ENCODE measurements at places on chromosomes 2 and 18. TPM values are rescaled to one million over a fixed set of nuclear protein-coding genes. Genes with fewer than 3 reads are reported as not detected.
A peak's percentile ranks its signal among the peaks of the same experiment; 100 is the strongest.

- DNase-seq: peak; percentile 40
Observed at GRCh38 chr18:54222922-54223567, 1.4 kb downstream of the MBD2 start.

DNA sequence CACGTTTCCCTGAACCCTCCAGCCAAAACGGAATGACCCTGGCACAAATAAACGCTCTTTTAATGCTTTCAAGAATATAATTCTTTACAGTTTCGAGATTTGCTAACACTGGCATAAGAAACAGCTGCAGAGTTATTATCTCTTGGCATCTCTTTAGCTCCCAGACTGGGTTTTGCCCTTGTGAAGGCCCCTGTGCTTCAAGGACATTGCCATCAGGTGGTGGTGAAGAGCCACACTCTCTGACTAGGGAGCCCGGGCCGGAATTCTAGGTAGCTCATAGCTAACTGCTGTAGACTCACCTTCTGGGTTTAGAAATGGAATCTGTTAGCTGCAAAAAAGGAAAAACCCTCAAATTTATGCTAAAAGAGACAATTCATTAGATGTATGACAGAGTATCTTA lies 13.3 kb upstream of the GALNT14 start:
- no peak for DNase-seq

DNA sequence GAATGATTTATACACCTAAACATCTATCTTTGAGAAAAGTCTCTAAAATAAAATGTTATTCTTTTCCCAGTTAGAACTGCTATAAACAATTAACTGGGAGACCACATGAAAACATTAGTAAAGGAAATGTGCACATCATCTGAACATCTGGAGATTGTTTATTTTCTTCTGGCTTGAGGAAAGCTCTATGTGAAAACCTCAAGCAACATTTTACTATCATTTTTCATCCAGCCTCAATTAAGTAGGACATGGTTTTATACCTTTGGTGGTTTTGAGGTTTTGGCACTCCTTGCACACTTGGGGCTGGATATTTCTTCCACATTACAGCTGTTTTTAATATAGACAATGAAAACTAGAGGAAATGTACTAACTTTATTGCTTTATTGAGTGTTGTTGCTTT lies 609.5 kb upstream of the SLC8A1 start:
- DNase-seq: no peak

DNA sequence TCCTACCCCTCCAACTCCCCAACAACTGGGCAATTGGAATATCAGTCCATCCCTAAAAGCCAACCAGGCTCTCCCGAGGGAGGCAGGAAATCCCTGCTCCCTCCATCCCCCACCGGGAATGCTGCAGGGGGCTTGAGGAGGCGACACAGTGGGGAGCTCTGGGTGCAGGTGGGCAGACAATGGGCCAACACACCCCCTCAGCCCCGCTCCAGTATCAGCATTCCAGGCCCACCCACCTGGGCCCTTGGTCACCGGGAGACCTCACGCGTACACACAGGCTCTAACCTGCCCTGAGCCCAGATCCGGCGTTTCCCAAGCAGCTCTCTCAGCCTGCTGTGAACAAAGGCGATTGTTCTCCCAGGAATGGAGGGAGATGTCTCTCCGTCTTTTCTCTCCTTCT lies 37.6 kb upstream of the FZD7 start:
- no peak for DNase-seq

GRCh38 chr2:61450144-61450543 lies 20.7 kb downstream of the USP34 start:
- no peak for DNase-seq

DNA sequence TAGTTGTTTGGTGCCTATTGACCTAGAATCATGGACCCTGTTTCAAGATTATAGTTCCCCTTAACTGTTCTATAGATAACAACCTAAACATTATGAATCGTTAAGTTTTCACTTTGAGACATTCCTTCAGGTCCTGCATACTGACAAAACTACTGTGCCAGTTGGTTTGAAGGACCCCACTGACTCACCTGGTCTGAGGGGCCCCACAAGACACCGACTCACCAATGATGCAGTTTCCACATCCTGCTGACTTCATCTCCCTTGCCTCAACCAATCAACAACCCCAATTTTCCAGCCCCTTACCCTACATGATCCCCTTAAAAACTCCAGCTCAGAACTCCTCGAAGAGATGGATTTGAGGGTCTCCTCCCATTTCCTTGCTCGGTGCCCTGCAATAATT lies 89.6 kb upstream of the CCDC141 start:
- no peak for DNase-seq

GRCh38 chr2:207974216-207974605 lies 51.1 kb downstream of the PLEKHM3 start:
- DNase-seq: peak; percentile 78

DNA sequence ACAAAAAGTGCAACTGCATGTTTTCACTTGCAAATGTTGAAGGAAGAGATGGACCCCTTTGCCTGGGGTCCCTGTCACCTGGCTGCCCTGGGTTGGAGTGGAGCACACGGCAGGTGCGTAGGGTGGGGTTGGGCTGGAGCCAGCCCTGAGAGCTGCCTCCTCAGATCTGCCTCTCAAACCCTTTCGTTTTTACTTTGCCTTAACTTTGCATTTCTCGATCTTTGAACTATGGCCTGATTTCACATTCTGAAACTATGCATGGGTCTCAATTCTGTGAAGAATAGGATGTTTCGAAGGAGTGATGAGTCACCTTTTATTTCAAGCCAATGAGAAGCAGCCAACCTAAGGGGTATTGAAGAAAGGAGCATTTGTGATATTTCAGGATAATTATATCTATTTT lies 132.8 kb downstream of the ACOXL start:
- no peak for DNase-seq

DNA sequence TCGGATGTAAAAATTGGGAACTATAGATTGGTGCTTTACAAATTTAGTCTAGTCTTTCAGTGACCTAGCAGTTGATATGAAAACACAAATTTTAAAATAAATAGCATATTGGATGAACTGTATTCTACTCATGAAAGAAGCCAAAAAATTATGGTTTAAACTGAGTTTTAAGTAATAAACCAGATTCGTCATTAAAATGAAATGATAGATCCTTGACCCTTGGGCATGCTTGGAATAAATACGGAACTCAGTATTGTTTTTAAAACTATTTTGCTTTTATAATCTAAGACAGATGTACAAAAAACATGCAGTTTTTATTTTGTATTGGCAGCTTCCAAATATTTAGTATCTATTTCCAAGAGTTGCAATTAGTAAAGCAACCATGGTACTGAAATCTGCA lies 34.6 kb upstream of the TBR1 start:
- no peak for DNase-seq

GRCh38 chr2:47288864-47289263 lies 114.1 kb upstream of the MSH2 start:
- no peak for DNase-seq

DNA sequence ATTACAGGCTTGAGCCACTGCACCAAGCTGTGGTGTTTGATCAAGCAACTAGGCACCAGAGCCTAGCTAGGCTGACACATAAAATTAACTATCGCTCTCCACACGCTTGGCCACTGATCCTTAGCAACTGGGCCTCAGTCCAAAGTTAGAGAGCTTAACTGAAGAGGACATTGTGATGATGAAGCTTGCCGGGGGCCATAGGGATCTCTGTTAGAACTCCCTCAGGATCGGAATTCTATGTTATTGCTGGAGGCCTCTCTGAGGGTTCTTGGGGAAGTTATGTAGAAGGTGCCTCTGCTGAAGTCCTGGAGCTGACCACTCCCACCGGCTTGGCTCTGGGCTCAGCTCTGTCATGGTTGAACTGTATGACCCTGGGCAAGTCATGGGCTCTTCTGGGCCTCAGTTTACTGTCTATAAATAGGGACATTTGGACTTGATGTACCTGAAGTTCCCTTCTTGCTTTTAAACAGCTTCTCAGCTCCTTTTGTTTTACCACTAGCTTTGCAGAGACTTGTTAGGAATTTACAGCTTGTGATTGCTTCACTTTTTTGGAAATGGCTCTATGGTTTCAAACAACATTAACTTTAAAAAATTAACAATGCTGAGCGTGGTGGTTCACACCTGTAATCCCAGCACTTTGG lies 44.1 kb downstream of the GATA6 start:
- DNase-seq: peak; percentile 87

DNA sequence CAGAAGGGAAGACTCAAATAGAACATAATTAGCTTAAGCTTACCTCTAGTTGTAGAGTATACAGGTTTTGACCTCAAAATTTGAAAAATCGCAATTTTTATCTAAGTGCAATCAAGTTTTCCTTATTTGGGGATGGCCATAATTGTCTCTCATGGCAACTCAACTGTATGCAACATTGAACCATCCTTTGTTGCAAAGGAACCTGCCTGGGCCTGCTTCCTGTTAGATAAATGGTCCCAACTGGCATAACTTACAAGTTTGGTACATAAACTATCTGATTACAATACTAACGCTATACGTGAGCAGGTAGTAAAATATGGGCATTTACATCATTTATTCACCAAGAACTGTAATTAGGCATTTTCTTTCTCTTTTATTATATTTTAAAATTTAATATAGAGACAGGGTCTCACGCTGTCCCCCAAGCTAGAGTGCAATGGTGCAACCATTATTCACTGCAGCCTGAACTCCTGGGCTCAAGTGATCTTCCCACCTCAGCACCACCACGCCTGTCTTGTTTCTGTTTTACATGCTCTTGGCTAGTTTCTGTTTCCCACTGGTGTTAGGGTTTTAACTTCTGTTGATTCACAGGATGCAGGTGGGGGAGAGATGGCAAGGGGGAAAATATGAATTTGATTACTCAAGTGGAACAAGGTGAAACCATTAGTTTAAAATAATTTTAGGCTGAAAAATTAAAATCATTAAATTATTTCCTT lies 55.3 kb upstream of the B3GNT2 start:
- DNase-seq: no peak

GRCh38 chr2:140091926-140092325 lies 1311.7 kb upstream of the NXPH2 start:
- no peak for DNase-seq

GRCh38 chr2:164574931-164575330 lies 46.4 kb downstream of the GRB14 start:
- DNase-seq: no peak

DNA sequence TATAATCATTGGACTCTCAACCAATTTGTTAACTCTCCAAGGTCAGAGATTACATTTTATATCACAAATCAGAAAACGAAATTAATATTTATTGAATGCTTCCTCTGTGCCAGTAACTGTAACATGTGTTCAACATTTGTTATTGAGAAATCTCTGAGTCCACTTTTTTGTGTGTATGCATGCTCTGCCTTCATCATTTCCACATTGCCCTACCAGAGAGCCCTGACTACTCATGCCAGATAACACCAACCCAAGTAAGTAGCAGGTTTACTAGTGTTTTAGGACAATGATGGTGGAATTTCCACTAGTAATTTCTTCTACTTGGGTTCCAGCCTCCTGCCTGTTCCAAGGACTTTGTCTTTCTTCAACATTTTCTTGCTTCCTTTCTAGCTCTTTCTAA lies 14.2 kb upstream of the FAP start:
- no peak for DNase-seq

DNA sequence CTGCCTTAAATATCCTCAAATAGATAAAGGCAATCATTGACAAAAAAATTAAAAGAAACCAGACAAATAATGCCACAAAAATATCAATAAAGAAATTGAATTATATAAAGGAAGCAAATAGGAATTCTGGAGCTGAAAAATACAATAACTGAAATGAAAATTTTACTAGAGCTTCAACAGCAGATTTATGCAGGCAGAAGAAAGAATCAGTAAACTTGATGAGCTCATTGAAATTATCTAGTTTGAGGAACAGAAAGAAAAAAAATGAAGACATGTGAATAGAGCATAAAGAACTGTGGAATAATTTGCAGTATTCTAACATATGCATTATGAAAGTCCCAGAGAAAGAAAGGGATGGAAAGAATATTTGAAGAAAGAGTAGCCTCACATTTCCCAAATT lies 41.9 kb upstream of the ZCCHC2 start:
- DNase-seq: no peak

GRCh38 chr2:11744631-11745394 lies 1.6 kb upstream of the LPIN1 start:
- peak; percentile 45 for DNase-seq

- DNase-seq: peak; percentile 17
Observed at GRCh38 chr2:217930761-217931563, 71.8 kb downstream of the TNS1 start.

- DNase-seq: no peak
Observed at GRCh38 chr2:189097934-189098333, 81.6 kb downstream of the COL5A2 start.

DNA sequence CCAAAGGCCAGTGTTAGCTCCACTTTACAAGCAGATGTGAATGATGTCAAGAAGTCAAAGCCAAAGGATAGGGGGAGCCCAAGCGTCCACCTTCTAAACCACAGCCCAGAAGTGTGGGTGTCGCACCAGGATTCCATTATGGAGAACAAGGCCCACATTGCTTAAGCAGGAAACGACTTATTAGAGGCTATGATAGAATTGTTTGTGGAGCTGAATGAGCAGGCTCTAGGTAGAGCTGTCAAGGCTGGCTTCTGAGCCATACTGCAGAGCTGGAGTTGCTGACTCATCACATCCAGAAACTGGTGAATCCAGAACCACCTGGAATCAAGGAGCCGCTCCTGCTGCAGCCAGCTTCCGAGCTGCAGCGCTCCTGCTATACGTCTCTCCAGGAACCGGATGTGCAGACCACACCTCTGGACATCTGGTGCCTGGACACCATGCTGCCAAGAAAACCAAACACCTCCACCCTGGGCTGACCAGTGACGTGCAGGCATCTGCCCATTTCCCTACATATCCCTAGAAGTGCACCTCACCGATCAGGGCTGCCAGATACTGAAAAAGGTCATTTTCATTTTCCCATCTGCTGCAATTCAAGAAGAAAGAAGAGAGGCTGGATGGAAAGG lies 6.2 kb upstream of the TWIST2 start:
- DNase-seq: no peak

GRCh38 chr18:69981948-69982347 lies 34.3 kb upstream of the CD226 start:
- DNase-seq: no peak

GRCh38 chr2:12270876-12271588 lies 445.7 kb upstream of the TRIB2 start:
- DNase-seq: no peak

Gene LCT
- not detected for total RNA-seq

Gene MARCHF4
- total RNA-seq: not detected

Gene ASAP2
- total RNA-seq: 55.3 TPM

Gene ZRANB3
- total RNA-seq: 11.9 TPM

Gene EIF5B
- 27.5 TPM for total RNA-seq

Gene GAREM2
- 2.6 TPM for total RNA-seq

Gene TMEM178A
- total RNA-seq: 3.3 TPM

Gene DLGAP1
- 0.25 TPM for total RNA-seq

Gene XDH
- not detected for total RNA-seq

Gene EMX1
- total RNA-seq: not detected

Gene LYPD6B
- not detected for total RNA-seq

Gene OXER1
- total RNA-seq: not detected

Measured in thyroid gland (tissue), 4 donors.